ENCODE measurements at places on chromosomes 2 and 18. TPM values are rescaled to one million over a fixed set of nuclear protein-coding genes. Genes with fewer than 3 reads are reported as not detected.

ZNF804A gene
- total RNA-seq = 1.7 TPM

- H3K36me3 ChIP-seq = no peaks in the 10 kb centered on the region
- H3K4me3 ChIP-seq = no peak overlapping the region
- no peaks in the 10 kb centered on the region for H3K4me1 ChIP-seq
- no peak overlapping the region for H3K27ac ChIP-seq
- no peaks in the 10 kb centered on the region for H3K27me3 ChIP-seq
- peak; percentile 8 for DNase-seq
Observed at GRCh38 chr2:153519257-153519875, 40.8 kb upstream of the RPRM start.

GRCh38 chr18:76874642-76875389 lies 52.5 kb downstream of the ZNF236 start:
- no peaks in the 10 kb centered on the region for H3K27me3 ChIP-seq
- no peaks in the 10 kb centered on the region for H3K4me1 ChIP-seq
- no peak for DNase-seq
- peaks cover 14% of the 10 kb centered on the region for H3K36me3 ChIP-seq
- no peak overlapping the region for H3K4me3 ChIP-seq

UGT1A6 gene
- not detected for total RNA-seq

GRCh38 chr2:457792-458424 lies 170.0 kb upstream of the ALKAL2 start:
- H3K27ac ChIP-seq = no peak overlapping the region
- no peak for DNase-seq
- H3K27me3 ChIP-seq = no peaks in the 10 kb centered on the region
- H3K4me1 ChIP-seq = no peaks in the 10 kb centered on the region
- H3K4me3 ChIP-seq = no peak overlapping the region

GRCh38 chr2:106708209-106708608 lies 177.8 kb downstream of the ST6GAL2 start:
- H3K4me1 ChIP-seq = no peaks in the 10 kb centered on the region
- H3K36me3 ChIP-seq = no peaks in the 10 kb centered on the region
- H3K27me3 ChIP-seq = no peaks in the 10 kb centered on the region
- no peak for DNase-seq

GRCh38 chr2:121008975-121009374 lies 273.3 kb downstream of the GLI2 start:
- no peaks in the 10 kb centered on the region for H3K36me3 ChIP-seq
- no peaks in the 10 kb centered on the region for H3K27me3 ChIP-seq
- no peak overlapping the region for H3K27ac ChIP-seq
- H3K4me3 ChIP-seq = no peak overlapping the region

GRCh38 chr2:203783496-203784203 lies 77.2 kb downstream of the CD28 start:
- H3K36me3 ChIP-seq = no peaks in the 10 kb centered on the region
- H3K4me3 ChIP-seq = no peak overlapping the region
- H3K27me3 ChIP-seq = no peaks in the 10 kb centered on the region
- H3K4me1 ChIP-seq = no peaks in the 10 kb centered on the region

- H3K4me3 ChIP-seq = no peak overlapping the region
- no peaks in the 10 kb centered on the region for H3K27me3 ChIP-seq
- no peaks in the 10 kb centered on the region for H3K36me3 ChIP-seq
- H3K4me1 ChIP-seq = peaks cover 12% of the 10 kb centered on the region
- DNase-seq = no peak
Observed at GRCh38 chr18:3150274-3150673, 69.5 kb downstream of the MYOM1 start.

GRCh38 chr2:53209679-53210458 lies 557.7 kb upstream of the CHAC2 start:
- H3K27me3 ChIP-seq = no peaks in the 10 kb centered on the region
- no peaks in the 10 kb centered on the region for H3K36me3 ChIP-seq
- H3K27ac ChIP-seq = no peak overlapping the region
- H3K4me1 ChIP-seq = no peaks in the 10 kb centered on the region
- H3K4me3 ChIP-seq = no peak overlapping the region

- H3K27ac ChIP-seq = no peak overlapping the region
- no peak for DNase-seq
- no peaks in the 10 kb centered on the region for H3K4me1 ChIP-seq
- peaks cover 50% of the 10 kb centered on the region for H3K36me3 ChIP-seq
- H3K4me3 ChIP-seq = no peak overlapping the region
- H3K27me3 ChIP-seq = no peaks in the 10 kb centered on the region
Observed at GRCh38 chr2:96354492-96354891, 18.9 kb downstream of the NCAPH start.

DNA sequence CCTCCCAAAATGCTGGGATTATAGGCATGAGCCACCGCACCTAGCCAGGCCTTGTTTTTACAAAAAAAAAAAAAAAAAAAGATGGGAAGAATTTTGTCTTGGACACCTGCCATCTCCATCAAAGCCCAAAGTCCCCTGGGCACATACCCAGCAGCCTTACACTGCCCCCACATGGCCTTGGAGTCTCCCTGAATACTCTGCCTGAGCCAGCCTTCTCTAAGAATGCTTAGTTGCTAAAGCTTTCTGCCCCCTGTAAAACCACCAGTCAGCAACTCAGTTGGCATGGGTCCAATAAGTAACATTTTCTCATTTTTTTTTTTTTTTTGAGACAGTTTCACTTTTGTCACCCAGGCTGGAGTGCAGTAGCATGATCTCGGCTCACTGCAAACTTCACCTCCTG lies 40.6 kb downstream of the SPC25 start:
- no peak for DNase-seq
- no peaks in the 10 kb centered on the region for H3K27me3 ChIP-seq
- no peak overlapping the region for H3K4me3 ChIP-seq
- H3K36me3 ChIP-seq = no peaks in the 10 kb centered on the region
- H3K27ac ChIP-seq = no peak overlapping the region

SERPINB11 gene
- total RNA-seq = not detected

ACMSD gene
- total RNA-seq = not detected

GPR45 gene
- not detected for total RNA-seq

- no peak for DNase-seq
- no peaks in the 10 kb centered on the region for H3K36me3 ChIP-seq
- H3K4me1 ChIP-seq = no peaks in the 10 kb centered on the region
- H3K27ac ChIP-seq = no peak overlapping the region
- no peak overlapping the region for H3K4me3 ChIP-seq
Observed at GRCh38 chr2:70785137-70785911, 5.1 kb downstream of the FIGLA start.

DNA sequence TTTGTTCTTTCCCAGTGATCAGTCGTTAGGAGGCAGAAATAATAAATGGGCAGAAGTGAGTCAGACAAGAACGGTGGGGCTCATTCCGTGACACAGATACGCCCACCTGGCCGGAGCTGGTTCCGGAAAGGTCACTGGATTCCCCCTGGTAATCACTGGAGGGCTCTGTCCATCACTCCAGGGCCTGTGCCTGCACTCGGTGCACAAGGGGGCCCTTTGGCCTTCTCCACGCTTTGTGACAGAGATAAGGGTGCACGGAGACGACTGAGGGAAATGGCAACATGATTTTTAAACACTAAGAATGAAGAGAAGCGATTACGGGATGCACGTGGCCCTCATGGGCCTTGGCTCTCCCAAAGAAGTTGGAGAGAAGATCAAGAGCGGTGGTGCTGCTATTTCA lies 84.4 kb downstream of the PTGR3 start:
- DNase-seq = no peak
- H3K27me3 ChIP-seq = no peaks in the 10 kb centered on the region
- no peaks in the 10 kb centered on the region for H3K36me3 ChIP-seq
- H3K4me3 ChIP-seq = no peak overlapping the region

DNA sequence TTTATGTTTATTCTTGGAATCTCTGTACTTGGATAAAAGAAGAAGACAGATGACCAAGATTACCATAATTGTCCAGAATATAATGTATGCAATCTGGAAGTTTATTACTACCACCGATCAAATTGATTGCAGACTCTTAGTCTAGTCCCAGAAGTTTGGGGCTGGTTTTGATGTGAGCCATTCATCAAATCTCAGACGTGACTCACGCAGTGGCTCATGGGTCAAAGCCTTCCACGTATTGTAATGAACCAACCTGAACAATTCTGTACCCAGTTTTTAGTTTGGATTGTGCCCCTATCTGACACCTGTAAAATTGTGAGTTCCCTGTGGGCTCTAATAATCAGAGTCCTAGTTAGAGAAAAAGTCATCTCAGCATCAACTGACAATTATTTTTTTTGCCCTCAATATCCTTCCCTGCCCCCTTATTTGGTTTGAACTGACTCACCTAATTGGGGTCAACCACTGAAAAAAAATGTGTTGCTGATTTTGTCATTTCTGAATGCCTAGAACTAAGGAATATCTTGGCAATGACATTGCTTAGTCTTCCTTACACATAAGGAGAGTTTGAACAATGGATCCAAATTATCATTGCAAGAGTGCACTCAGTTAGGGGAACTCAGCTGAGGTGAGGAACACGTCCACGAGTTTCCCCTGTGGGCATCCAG lies 219.5 kb upstream of the NRP2 start:
- no peak for DNase-seq
- H3K27ac ChIP-seq = no peak overlapping the region
- no peaks in the 10 kb centered on the region for H3K27me3 ChIP-seq
- H3K4me1 ChIP-seq = no peaks in the 10 kb centered on the region
- H3K4me3 ChIP-seq = no peak overlapping the region

DNA sequence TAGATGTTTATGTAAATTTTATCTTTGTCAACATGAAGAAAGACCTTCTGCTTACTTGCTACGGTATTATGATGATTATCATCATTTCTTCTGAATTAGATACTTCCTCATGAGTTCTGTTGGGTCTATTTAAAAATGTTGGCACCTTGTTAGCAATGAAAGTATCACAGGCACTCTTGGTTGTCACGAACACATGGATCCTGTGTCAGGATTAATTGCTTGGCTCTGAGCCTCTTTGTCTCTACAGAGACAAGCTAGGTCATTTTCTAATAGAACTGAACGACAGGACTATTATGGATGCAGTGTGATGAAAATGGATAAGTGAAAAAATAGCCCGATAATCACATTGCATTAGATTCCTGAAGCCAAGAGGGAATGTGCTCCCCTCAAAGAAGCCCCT lies 110.3 kb downstream of the DOCK10 start:
- H3K4me3 ChIP-seq = no peak overlapping the region
- H3K36me3 ChIP-seq = peaks cover 13% of the 10 kb centered on the region
- DNase-seq = no peak
- peaks cover 33% of the 10 kb centered on the region for H3K4me1 ChIP-seq

GRCh38 chr2:221106241-221106640 lies 465.9 kb downstream of the EPHA4 start:
- H3K4me3 ChIP-seq = no peak overlapping the region
- H3K27me3 ChIP-seq = no peaks in the 10 kb centered on the region
- no peak for DNase-seq
- H3K4me1 ChIP-seq = peaks cover 9% of the 10 kb centered on the region

GRCh38 chr2:74515981-74516633 lies 1.9 kb downstream of the TLX2 start:
- H3K27ac ChIP-seq = no peak overlapping the region
- no peaks in the 10 kb centered on the region for H3K36me3 ChIP-seq
- no peak for DNase-seq
- peak overlapping the region; percentile 31 for H3K4me3 ChIP-seq
- peaks cover 13% of the 10 kb centered on the region for H3K4me1 ChIP-seq

DNA sequence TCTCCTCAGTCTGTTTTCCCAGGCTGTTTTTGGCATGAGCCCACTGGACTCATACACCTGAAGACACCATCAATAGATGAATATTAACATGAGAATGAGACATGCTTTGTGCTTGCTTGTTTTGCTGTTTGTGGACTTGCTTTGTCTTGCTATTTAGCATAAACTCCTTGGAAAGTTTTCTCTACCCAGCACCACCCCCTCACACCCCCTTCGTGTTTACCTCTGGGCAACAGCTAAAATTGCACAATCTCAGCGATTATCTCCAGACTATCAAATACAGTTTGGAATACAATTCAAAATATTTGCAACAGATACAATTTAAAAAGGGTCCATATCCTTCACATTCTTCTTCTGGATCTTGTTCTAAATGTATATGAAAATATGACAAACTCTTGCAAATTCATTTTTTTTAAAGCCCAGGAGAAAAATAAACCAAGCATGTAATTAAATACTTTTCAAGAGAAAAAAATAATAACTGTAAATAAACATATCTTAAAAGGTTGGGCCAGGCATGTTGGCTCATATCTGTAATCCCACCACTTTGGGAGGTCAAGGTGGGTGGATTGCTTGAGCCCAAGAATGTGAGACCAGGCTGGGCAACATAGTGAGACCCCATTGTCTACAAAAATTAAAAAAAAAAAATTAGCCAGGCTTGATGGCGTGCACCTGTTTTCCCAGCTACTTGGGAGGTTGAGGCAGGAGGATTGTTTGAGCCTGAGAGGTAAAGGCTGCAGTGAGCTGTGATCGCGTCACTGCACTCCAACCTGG lies 32.3 kb upstream of the PMAIP1 start:
- DNase-seq = no peak
- H3K27me3 ChIP-seq = no peaks in the 10 kb centered on the region

DNA sequence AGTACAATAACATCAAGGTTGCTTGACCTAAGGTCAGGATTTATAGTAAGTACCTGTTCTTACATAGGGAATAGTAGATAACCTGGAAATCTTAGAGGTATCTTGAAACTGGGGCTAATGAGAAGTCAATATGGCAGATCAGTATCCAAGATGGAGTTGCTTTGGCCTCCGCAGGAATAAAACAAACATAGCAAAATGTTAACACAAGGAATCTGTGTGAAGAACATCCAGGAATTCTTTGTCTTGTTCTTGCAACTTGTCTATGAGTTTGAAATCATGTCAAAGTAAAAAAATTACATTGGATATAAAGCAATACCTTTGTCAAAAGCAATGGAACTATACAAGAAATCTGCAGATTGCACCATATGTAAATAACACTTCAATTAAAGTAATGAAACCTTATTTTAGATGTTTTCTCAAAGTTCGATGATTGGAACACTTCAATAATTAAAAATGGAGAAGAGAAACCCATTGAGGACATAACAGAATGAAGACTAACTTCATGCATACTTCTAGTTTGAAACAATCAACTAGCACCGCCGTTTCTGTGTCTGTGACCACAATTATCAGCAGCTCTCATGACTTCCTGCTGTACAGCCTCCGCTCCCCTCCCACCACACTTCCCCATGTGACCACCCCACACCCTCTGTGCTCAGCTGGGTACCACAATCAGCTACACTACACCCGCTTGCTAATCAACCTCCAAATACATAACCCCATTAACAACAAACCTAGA lies 27.6 kb downstream of the C2orf76 start:
- peaks cover 17% of the 10 kb centered on the region for H3K4me1 ChIP-seq
- H3K27ac ChIP-seq = peak overlapping the region; percentile 26
- no peaks in the 10 kb centered on the region for H3K27me3 ChIP-seq
- no peaks in the 10 kb centered on the region for H3K36me3 ChIP-seq
- H3K4me3 ChIP-seq = no peak overlapping the region
- DNase-seq = peak; percentile 48

GCKR gene
- not detected for total RNA-seq
